ENCODE measurements at places on chromosomes 4 and X.

DNA sequence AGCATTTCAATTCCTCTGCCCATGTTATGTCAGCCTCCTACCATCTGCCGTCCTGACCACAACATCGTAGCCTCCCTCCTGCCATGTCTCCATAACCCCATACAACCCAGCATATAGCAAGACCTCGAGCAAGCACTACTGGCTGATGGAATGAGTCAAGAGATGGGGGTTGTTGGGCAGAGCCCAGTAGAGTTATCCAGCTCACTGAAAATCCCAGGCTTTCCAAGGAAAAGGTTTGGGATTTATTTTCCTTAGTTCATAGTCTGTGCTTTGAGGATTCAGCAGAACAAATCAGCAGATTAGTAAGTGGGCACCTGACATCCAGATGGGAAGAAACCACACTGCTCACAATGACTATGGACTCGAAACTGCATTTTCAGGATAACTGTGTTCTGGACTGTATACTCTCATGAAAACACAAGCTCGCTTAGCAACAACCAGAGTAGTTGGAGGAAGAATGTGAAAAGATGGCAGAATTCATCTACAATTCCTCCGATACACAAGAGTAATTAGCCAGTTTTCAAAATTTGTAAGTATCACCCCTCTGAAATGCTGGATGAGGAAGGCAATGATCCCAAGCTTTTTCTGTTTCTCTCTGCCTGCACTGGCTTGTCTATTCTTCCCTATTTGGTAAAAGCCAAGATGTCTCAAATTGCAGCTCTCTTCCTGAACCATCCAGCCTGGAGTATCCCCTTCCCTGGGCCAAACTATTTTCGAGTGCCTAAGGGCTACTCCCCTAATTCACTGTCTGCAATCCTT lies 186.2 kb upstream of the TBL1X start:
- DNase-seq: no peak

DNA sequence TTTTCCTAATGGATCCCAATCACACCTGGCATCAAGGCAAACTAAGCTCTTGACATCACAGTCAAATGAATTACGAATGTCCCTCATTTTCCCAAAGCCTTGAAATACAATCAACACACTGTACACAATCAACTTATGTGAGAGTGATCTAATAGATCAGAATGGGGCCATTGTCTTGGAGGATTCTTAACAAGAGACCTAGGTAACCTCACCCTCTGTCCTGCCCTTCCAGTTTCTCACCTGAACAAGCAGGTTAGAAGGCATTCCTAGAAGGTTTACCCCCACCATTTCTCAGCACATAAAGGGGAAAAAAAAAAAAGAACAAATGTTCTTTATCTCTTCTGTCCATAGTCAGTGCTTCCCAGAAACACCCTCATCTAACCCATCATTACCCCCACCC lies 6.3 kb downstream of the SLC39A8 start:
- no peak for DNase-seq

DNA sequence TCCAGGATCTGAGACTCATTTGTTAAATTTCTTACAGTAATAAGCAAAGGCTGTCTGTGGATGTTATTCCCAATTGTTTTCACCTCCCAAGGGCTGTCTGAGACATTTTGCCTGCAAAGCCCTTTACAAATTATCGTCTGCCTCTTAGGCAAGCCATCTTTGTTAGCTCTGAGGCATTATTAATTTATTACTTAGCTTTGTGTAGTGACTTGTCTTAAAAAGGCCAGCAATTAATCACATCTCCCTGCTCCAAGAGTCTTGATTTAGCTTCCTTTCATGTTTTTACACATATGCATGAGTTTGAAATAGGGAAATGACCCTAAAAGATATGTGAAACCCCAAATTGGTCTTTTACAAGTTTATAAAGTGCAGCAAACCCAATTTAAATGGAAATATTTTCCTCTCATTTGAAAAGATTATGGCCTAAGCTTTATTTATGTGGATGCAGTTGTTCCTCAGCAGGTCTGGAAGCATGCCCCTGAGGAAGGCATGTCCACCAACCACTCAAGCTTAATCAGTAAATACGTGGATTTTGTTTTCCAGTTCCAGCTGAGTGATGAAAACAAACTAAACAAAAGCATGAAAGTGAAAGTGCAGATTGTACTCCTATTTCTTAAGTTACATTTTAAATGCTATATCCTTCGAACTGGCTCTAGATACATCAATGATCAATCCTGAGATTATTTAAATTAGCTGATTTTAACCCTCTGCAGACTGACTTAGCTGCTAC lies 173.6 kb upstream of the LNX1 start:
- no peak for DNase-seq

DNA sequence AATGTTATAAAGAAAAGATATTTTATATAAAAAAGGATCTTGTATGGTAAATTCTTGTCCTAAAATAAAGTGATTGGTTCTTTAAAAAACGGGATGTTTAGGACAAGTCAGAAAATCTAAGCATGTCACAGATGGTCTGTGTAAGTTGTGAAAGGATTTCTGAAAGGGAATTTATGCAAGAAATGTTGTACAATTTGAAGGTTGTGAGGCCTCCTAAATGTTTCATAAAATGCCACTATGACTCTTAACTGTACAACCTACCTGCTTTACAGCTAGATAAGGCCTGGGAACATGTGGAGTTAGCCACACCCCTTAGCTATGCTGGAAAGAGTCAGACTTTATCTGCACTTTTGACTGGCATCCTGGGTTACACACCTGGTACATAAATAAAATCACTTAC lies 951.5 kb upstream of the POU3F4 start:
- DNase-seq: no peak
